ENCODE measurements at places on chromosomes 13 and 19. TPM values are rescaled to one million over a fixed set of nuclear protein-coding genes. Genes with fewer than 3 reads are reported as not detected.

DNA sequence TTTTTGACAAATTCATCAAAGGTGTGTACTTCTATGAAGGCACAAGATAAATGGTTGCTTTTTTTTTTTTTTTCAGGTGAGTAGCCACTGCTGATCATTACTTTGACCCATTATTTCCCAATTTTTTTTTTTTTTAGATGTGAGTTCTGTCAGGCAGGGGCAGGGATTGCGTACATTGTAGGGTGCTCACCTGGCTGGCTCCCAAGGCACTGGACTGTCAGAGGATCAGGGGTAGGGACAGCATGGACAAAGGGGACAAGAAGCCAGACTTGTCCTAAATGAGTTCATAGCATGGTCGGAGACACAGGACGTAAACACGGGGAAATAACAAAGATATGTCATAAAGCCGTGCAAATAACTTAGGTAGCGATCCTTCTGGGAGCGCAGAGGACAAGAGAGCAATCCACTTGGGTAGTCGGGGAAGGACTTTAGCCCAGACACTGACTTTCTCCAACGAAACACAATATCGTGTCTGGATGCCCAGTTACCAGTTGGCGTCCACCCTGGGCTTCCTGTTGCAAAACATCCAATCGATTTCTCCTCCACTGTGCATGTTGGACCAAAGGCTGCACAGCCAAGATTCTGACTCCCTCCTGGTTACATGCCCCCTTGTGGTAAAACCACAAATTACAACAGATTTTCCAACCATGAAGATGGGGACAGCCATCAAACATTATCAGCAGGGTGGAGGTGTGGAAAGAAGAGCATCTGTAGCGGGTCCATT, 27.5 kb upstream of the KATNAL1 start:
- ATAC-seq: no peak

- ATAC-seq: peak; percentile 52
Observed at GRCh38 chr13:42110410-42111155, 62.1 kb downstream of the DGKH start.

DNA sequence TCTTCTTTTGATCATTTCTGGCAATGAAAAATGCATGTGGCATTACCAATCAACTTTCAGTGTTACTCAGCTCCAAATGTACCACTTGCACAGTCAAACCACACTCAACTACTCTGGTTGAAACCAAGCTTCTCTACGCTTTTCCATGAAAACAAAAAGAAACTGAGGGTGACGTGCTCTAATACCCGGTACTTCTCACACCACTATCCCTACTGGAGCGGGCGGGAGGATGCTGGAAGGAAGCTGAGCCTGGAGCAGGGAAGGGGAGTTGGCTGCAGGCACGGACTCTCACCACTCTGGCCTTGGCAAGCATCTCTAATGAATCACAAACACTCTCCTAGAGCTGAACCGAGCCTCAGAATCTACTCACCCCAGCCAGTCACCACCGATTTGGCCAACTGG, 48.2 kb downstream of the STK24 start:
- no peak for ATAC-seq

- ATAC-seq: no peak
Observed at GRCh38 chr13:52085421-52085820, 43.5 kb downstream of the NEK5 start.

DNA sequence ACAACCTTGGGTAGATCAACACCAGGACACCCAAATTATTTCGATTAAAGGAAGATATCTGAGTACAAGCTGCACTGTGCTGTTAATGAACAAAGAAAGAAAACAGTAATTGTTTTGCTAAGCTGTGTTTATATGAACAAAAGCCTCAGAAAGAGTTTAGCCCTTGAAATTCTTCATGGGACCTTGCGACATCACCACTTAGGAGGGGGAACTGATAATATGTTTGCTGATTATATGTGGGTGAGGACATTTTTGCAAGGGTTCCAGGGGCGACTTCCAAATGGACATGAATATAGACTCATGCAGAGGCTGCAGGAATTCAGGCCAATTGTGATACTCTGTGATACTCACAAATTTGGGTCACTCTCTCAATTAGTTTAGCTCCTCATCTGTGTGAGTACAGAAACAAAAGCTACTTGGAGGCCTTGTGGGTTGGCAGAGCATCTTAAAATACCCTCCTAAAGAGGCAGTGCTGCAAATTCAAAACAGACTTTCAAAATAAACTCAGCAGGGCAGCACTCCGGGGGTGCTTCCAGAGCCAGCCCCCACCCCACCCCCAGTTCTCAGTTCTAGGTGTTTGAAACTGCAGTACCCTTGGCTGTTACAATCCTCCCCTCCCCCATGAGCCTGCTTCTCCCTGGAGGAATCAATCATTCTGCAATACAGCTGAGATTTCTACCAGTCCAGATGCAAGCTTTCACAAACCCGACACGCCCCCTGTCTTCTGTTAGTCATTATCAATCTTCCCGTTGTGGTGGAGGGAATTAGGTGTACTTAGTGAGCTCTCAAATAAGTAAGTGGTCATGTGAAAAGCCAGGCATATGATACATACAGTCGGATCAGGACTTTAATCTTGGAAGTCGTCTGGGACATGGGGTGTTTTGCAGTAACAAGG, 97.0 kb upstream of the MBNL2 start:
- ATAC-seq: peak; percentile 61

DNA sequence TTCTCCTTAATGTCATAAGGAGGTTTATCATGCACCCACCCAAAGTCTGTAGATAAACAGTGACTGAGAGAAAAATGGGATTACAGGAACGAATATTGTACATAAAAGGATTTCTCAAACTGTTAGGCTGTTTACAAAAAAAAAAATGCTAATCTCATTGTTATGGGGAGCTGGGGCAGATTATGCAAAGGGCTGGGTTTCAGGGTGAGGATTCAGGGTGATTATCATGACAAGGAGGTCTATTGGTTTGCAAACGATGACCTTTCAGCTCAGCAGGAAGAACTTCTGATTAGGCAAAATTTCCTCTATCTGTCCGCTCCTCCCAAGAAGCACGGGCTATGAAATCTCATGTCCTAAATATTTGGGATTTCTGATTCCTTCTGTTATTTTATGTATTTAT, 41.4 kb downstream of the NLRP12 start:
- ATAC-seq: no peak

The TLE6 gene
- 0.22 TPM for total RNA-seq

The IGFL2 gene
- 1.9 TPM for total RNA-seq

The FBXO17 gene
- total RNA-seq: 7.0 TPM

The HAUS5 gene
- total RNA-seq: 11.9 TPM
